ENCODE measurements at places on chromosomes 1 and 21. TPM values are rescaled to one million over a fixed set of nuclear protein-coding genes. Genes with fewer than 3 reads are reported as not detected.

GRCh38 chr21:34537838-34538237 lies 25.8 kb upstream of the KCNE1 start:
- no peak for DNase-seq

DNA sequence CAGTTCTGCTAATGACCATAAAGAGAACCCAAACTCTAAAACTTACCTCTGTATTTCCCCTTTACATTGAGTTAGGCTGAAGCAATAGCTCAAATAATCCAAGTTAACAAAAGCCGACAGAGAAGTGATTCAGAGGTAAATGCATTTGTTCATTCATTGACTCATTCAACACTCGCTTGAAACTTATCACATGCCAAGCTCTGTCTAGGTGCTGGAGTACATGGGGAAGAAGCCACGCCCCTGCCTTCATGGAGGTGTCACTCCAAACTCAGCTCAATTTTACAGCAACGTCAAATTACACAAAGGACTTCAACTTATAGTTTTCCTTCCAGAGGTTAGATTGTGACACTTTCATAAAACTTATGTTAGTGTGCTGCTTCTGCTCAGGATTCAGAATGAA lies 45.8 kb downstream of the SLC25A24 start:
- no peak for DNase-seq

GRCh38 chr1:118322331-118322730 lies 137.3 kb upstream of the SPAG17 start:
- DNase-seq: no peak

DNA sequence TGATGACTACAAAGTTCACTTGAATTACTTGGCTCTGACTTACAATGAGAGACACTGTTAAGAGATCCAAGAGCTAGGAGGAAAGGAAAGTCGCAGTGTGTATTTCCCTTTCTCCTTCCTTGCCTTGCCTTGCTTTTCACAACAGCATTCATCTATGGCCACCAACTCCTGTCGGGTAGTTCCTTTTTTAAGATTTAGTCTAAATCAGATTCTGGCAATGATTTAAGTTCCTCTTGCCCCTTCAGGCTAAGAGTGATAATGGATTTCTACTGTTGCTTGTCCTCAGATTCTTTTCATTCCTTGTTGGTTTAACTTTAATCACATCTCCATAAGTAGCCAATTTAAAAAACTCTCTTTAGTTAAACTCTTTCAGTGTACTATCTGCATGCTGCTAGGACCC lies 91.9 kb downstream of the GTF2B start:
- no peak for DNase-seq

RIIAD1 gene
- total RNA-seq: not detected

TMEM240 gene
- 0.52 TPM for total RNA-seq

Data from activated CD4-positive, alpha-beta T cell treated with anti-CD3 and anti-CD28 coated beads, Interleukin-2, amount 10 ng/mL, durations not matched to agents 24 days and 14 days (primary cell).